ENCODE measurements at places on chromosomes 12 and 14. TPM values are rescaled to one million over a fixed set of nuclear protein-coding genes. Genes with fewer than 3 reads are reported as not detected.

DNA sequence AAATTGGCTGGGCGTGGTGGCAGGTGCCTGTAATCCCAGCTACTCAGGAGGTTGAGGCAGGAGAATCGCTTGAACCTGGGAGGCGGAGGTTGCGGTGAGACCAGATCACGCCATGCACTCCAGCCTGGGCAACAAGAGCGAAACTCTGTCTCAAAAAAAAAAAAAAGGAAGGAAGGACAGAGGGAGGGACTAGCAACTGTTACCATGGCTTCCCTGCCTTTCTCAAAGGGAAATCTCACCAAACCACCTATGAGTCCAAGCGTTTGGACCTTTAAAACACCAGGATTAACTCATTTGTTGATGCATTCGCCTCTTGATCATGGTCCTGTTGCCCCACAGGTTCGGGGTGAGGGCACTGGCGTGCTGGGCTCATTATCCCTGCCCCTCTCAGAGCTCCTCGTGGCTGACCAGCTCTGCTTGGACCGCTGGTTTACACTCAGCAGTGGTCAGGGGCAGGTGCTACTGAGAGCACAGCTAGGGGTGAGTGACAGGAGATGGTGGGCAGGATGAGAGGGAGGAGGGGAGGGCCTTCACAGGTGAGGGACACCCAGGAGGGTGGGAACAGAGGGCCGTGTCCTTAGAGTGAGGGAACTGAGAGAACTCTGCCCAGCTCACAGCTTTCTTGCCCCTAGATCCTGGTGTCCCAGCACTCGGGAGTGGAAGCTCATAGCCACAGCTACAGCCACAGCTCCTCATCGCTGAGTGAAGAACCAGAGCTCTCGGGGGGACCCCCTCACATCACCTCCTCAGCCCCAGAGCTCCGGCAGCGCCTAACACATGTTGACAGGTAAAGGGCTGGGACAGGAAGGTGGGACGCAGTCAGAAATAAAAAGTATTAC, 10.2 kb upstream of the MYL6B start:
- DNase-seq = no peak

DNA sequence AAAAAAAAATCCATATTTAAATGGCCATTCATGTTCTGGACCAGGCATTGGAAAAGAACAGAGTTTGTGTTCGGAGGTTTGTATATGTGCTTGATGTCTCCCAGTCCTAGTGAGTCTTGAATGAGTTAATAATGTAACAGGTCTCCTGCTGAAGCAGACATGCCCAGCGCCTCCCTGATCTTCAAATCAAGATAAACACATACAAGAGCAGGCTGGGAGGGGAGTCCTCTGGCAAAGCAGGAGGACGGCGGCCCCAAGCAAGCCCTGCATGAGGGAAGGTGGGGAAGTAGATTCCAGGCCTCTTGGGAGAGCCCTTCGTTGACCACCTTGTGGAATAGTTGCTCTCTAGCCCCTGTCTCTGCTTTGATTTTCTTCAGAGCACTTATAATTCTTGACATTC, 156.3 kb downstream of the ZFP36L1 start:
- no peak for DNase-seq

- no peak for DNase-seq
These were observed 31.5 kb upstream of the FGF6 start for GRCh38 chr12:4477129-4477528.

- no peak for DNase-seq
These were observed 315.4 kb downstream of the DPF3 start for GRCh38 chr14:72578514-72578913.

- no peak for DNase-seq
These were observed 74.5 kb downstream of the LRRC74A start for GRCh38 chr14:76900682-76901081.

GRCh38 chr12:129765719-129766118, 138.1 kb downstream of the TMEM132D start:
- DNase-seq = no peak

- no peak for DNase-seq
These were observed 875 bp downstream of the IRAK3 start for GRCh38 chr12:66189889-66190288.

- no peak for DNase-seq
These were observed 117.6 kb downstream of the CACNA1C start for GRCh38 chr12:2170376-2170775.

DNA sequence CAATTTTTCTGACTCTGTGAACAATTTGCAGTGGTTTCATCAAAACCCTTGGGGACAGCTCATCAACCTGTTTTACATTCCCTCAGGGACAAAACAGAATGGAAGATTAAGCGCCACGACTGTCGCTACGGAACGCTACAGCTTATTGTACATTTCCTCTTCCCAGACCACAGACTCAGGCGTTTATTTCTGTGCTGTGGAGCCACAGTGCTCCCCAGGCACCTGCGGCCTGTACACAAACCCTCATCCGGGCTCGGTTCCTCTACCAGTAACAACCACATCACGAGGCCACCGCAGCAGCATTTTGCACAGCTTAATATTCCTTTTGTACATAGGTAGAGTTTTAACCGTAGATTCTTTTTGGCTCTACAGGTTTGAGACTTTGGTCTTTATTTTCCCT, 397.4 kb upstream of the OR4E1 start:
- DNase-seq = no peak

GRCh38 chr14:28163233-28163632, 603.4 kb upstream of the FOXG1 start:
- DNase-seq = no peak

DNA sequence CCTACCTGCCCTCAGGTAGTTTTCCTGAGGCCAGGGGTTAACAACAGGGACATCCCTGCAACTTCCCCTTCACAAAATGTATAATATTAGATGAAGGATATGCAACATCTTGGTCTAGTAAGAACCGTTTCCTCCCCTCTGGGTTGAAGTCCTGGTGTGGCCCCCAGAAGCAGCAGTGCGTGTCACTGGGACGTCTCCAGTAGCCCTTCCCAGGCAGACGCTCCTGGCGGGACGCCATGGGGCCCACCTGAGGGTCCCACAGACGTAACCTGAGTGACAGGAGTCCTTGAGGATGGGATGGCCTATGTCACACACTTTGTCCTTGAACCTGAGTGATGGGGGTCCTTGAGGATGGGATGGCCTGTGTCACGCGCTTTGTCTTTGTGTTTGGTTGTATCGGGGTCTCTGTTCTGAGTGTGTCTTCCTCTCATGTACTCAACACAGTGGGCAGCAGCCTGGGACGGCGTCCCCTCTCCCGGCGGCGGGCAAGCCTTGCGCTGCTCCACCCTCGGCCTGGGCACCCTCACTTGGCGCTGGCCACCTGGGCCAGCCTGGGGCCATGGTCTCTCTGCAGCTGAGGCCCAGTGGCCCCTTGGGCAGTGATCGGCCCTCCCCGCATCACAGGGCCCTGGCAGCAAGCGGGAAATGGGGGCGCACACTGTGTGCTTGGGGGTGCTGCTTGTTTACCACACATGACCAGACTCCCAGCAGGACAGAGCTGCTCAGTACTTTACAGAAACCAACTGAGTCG, 14.3 kb upstream of the AMN start:
- DNase-seq = no peak

Gene BMP4
- polyA plus RNA-seq = 44.5 TPM

Gene OTOGL
- polyA plus RNA-seq = 0.95 TPM

Gene TCL1B
- polyA plus RNA-seq = 0.60 TPM

Gene IRAK3
- polyA plus RNA-seq = 4.7 TPM

Gene SSTR1
- polyA plus RNA-seq = 1.8 TPM

Gene CCDC184
- polyA plus RNA-seq = 0.25 TPM

Gene KCNH3
- polyA plus RNA-seq = 5.2 TPM

Gene PLBD2
- polyA plus RNA-seq = 20.6 TPM

Gene EXOC3L4
- polyA plus RNA-seq = 3.0 TPM
